ENCODE measurements at places on chromosomes 16 and 17. TPM values are rescaled to one million over a fixed set of nuclear protein-coding genes. Genes with fewer than 3 reads are reported as not detected.

The IGF2BP1 gene
- total RNA-seq: not detected

The SLC38A8 gene
- total RNA-seq: not detected

The FOXL1 gene
- not detected for total RNA-seq

The ITGA2B gene
- not detected for total RNA-seq

The CYLD gene
- total RNA-seq: 35.8 TPM

The KRT14 gene
- total RNA-seq: 2.1 TPM

All from subcutaneous adipose tissue (tissue), 4 donors.